ENCODE measurements at places on chromosomes 12 and 14.
A peak's percentile ranks its signal among the peaks of the same experiment; 100 is the strongest.

GRCh38 chr12:104957719-104958000 is 430 bp downstream of the SLC41A2 start:
- DNase-seq: no peak

- DNase-seq: no peak
These were observed 7.2 kb downstream of the KRT76 start for GRCh38 chr12:52769946-52770345.

DNA sequence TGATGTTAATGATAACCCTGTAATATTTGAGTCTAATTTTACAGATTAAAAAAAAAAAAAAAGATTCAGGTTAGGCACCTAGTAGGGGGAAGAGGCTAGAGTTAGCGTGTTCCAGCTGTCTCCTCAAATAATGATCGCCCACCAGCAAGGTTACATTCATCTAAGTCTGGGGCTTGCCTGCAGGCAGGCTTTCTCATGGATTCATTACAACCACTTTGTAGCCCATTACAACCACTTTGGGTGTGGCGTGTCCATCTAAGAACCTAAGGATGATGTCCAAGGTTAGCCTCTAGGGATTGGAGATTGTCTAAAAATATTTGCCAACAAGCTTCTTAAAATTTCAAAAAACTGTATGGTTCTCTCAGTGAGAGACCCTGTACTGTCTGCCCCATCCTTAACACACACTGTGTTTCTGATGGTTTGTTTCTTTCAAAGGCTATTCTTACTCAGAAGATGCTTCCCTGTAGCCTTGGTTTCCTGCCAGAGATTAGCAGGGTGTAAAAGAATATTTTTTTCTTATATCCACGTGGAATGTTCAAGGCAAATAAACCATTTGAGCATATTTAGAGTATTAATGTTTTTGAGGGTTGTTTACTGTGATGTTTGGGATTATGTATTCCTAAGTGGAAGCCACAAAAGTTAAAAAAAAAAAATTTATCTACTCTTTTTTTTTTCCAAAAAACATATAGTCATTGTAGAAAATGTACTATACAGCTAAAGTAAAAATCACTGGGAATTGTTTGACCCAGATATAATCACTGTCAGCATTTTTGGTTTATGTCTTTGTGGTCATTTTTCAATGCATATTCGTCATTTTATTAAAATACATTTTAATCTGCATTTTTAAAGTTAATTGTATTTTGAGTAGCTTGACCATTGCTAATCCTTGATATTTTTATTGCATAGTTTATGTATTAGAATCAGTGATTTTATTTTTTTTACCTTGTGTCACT is 1.7 kb downstream of the DYNC1H1 start:
- peak; percentile 46 for DNase-seq

DNA sequence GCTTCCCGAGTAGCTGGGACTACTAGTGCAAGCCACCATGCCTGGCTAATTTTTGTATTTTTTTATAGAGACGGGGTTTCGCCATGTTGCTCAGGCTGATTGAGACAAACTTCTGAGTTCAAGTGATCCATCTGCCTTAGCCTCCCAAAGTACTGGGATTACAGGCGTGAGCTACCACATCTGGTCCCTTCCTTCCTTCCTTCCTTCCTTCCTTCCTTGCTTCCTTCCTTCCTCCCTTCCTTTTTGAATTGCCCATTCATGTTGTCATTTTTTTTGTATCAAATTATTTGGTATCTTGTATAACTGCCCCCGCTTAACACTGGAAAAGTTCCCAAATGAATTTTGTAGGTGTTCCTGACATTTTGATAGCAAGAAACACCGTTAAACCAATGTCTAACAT is 11.7 kb downstream of the RAD9B start:
- DNase-seq: no peak

GRCh38 chr14:85531587-85532373 is 1.8 kb downstream of the FLRT2 start:
- DNase-seq: peak; percentile 89

- DNase-seq: no peak
These were observed 9.4 kb downstream of the ERP27 start for GRCh38 chr12:14928931-14929330.

- DNase-seq: no peak
These were observed 166.4 kb downstream of the AEBP2 start for GRCh38 chr12:19605720-19606119.

DNA sequence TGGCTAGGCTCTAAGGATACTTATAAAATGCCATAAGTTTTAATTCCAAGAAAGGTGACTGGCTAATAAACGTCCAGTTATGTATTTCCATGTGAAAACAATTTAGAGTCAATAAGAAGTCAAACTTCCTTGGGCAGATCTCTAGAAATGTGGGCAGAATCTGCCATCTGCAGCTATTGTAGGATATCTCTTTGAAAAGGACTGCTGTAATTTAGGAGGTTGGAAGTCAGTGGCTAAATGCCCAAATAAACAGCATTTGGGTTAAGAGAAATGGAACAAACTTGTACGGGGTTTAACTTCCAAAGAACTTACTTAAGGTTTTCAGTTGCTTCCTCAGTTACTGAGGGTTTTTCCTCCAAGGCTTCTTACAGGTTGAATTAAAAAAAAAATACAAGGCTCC is 121.6 kb downstream of the FIGNL2 start:
- DNase-seq: peak; percentile 17

DNA sequence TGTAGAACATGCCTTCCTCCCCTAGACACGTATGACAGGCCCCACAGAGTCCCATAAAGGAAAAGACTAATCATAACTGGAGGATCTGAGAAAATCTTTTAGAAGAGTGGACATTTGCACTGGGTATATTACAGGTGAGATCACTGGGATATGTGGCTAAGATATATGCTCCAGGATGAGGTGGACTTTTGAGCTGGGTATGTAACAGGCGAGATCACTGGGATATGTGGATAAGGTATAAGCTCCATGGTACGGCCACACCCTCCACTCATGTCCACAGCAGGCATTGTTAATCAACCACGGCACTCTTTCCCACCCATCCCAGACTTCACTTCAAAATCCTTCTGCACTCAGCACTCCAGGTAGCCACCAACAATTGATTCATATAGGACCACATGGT is 34.1 kb downstream of the CLMN start:
- DNase-seq: no peak

DNA sequence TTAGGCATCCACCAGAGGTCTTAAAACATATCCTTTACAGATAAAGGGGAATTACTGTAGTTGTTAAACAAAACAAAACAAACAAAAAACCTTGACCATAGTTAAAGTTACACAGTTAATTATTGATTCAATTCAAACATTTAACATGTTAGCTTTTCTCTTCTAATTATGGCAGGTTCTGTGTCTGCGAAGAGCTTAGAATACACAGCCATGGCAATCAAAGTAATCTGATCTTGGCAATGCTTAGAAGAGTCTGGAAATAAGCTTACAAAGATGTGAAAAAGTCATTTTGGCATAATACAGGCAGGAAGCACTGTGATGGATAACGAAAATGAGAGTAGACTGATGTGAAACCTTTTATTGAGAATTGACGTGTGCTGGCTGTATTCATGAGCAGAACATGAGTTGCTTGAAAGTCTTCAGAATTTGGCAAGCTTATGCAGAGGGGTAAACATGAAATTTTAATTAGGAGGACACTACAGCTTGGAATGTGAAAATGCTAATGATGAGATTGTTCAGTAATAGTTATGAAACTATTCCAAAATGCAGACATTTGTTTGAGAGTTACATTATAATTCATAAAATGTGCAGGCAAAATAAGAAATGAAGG is 629.6 kb downstream of the FSCB start:
- DNase-seq: no peak

DNA sequence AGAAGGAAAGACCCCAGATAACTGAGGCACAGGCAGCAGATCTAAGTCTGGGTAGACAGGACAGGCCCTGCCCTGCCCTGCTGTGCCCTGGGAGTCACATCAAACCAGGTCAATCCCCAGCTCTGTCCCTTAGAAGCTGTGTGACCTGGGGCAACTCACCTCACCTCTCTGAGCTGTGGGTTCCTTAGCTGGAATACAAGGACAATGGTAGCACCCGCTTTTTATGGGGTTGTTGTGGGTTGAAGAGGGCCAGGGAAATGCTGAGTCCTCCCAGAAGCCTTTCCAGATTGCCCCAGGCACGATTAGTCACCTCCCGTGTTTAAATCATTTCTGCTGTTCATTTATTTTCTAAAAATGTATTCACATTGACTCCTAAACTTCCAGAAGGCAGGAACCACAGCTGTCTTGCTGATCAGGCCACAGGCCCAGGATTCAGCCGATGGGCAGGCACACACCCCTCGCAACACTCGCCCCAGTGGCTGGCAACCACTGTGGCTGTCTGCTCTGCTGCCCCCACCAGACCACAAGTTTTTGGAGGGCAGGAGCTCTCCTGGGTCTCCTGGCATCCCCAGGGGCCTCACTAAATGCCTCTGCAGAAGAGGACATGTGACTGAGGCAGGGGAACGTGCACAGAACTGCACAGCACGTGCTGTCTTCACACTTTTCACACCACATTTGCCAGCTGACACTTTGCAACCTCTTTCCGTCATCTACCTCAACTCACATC is 3.0 kb downstream of the SELPLG start:
- no peak for DNase-seq

DNA sequence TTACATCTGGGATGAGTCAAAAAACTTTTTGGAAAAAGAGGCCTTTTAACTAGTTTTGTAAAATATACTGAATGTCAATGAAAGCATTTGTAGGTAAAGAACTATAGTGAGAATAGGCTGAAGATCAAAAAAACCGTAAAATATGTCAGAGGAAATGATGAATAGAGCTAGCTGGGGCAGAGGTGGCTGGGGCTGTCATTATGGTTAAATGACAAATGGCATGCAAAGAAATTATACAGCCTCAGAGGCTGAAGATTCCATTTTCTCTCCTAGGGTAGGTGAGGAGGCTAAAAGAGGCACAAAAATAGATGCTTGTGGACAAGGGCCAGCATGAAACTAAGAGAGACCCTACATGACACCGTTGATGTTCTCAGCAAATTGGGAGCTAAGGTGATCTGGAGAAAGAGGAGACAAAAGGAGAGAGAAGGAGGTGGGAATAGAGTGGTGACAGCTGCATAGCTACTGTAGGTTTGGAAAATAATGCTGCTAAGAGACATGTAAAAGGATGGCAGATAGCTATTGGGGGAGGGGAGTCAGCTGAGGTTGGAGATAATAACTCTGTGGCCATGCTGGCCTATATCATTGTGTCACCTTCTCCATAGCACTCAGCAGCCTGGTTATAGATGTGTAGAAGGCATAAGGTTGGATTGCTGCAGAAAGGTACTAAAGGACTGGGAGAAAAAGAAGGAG is 63.8 kb downstream of the ABCC9 start:
- no peak for DNase-seq

GRCh38 chr12:45329238-45329637 is 113.3 kb downstream of the ANO6 start:
- no peak for DNase-seq

DNA sequence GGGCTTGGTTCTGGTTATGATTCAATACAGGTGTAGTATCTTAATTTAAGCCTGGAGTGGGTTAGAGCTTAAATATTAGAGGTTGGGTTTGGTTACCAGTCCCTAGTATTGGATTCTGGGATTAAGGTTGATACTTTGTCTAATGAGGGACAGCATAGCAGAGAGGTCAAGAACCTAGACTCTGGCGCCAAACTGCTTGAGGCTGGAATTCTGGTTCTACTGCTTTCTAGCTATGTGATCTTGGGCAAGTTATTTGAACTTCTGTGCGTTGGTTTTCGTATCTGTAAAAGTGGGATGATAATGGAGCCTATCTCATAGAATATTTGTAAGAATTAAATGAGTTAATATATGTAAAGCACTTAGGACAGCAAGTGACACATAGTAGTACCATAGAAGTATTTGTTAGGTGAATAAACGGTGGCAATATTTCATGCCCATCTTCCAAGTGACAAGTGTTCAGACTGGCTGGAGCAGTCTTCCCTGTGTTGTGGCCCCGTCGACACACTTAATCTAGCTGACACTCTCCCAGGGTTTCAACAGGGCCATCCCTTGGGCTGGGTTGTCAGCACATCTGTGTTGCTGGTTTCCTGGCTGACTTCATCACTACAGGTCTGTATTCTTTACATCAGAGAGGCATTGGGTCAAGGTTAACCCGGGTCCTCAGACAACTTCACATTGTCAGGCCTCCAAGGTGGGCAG is 3.0 kb downstream of the ENDOU start:
- DNase-seq: no peak

DNA sequence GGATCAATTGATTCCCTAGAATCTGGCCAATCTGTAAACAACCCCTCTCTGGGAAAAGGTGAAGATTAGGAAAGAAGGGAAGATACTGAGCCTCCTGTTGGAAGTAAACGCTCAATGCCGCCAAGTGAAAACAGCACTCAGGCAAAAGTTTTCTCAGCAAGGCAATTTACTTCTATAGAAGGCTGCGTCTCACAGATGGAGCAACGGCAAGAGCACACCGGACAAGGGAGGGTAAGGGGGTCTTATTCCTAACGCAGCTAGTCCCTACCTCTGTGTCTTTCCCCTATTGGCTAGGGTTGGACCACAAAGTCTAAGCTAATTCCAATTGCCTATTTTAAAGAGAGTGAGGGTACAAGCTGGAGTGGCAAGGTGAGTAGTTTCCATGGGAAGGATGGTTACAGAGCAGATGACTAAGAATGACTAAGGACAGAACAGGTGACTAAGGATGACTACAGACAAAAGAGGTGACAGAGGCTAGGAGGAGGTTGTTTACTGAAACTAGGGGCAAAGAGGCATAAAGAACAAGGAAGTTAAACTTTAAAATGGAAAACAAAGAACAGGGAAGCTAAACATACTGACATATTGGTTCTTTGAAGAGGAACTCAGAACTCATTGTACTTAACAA is 5.6 kb upstream of the TTC9 start:
- no peak for DNase-seq

GRCh38 chr12:11761869-11762567 is 112.5 kb downstream of the ETV6 start:
- DNase-seq: no peak
